IPS DF 6.9 (cell line): ENCODE measurements at places on chromosomes 3 and 15.

GRCh38 chr15:67805666-67806516, 19.4 kb upstream of the SKOR1 start:
- no peak overlapping the region for H3K27ac ChIP-seq
- no peaks in the 10 kb centered on the region for H3K27me3 ChIP-seq
- no peak overlapping the region for H3K4me3 ChIP-seq
- H3K36me3 ChIP-seq = no peaks in the 10 kb centered on the region

DNA sequence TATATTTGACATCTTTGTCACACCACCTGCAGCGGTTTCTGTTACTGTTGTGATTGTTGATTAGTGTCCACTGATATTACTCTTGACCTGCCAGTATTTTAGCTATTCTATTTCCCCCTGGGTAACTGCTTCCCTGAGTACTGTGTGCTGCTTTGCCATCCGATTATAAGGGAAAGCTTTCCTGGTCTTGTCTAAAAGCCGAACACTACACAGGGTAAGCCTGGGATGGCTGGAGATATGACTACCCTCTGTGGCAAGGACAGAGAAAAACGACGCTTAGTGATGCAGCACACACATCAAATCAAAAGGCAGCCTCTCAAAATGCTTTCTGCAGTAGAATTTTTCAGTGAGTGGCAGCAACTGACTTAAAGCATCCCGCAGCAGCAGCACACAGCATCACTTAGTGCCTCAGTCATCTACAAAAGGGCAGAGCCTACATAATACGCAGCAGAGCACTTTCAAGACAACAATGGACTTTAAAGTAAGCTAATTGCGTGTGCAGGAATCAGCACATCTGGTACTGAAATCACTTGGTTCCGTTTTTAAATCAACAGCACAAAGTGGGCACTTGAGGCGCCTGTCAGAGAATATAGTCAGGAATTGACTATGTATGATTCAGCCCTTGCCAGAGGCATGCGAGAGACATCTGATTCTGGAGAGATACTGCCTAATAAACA, 656.3 kb upstream of the TGFBR2 start:
- no peaks in the 10 kb centered on the region for H3K4me1 ChIP-seq
- no peak overlapping the region for H3K27ac ChIP-seq
- no peaks in the 10 kb centered on the region for H3K36me3 ChIP-seq
- DNase-seq = no peak
- H3K27me3 ChIP-seq = no peaks in the 10 kb centered on the region
- no peak overlapping the region for H3K4me3 ChIP-seq

GRCh38 chr3:108053067-108053466, 37.8 kb downstream of the CD47 start:
- H3K36me3 ChIP-seq = no peaks in the 10 kb centered on the region
- H3K27ac ChIP-seq = no peak overlapping the region
- no peaks in the 10 kb centered on the region for H3K4me1 ChIP-seq
- H3K4me3 ChIP-seq = no peak overlapping the region
- DNase-seq = no peak
- H3K27me3 ChIP-seq = no peaks in the 10 kb centered on the region

DNA sequence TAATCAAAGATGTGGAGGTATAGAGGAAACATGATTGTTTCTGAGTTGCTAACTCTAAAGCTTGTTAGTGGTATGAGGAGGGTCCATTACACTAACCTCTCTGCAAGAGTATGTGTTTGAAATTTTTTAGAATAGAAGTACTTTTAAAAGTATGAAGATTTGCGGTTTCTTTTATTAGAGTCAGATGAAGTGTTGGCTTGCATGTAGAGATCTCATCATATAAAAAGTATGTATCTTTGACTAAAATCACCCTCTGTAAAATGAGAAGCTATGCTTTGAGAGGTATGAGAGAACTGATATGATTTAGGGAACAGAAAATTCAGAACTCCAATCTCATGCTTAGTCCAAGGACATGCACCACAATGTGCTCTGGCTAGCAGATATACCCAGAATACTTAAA, 140.4 kb upstream of the MBNL1 start:
- no peak overlapping the region for H3K27ac ChIP-seq
- H3K4me1 ChIP-seq = no peaks in the 10 kb centered on the region
- DNase-seq = no peak
- H3K4me3 ChIP-seq = no peak overlapping the region
- H3K36me3 ChIP-seq = no peaks in the 10 kb centered on the region
- no peaks in the 10 kb centered on the region for H3K27me3 ChIP-seq

DNA sequence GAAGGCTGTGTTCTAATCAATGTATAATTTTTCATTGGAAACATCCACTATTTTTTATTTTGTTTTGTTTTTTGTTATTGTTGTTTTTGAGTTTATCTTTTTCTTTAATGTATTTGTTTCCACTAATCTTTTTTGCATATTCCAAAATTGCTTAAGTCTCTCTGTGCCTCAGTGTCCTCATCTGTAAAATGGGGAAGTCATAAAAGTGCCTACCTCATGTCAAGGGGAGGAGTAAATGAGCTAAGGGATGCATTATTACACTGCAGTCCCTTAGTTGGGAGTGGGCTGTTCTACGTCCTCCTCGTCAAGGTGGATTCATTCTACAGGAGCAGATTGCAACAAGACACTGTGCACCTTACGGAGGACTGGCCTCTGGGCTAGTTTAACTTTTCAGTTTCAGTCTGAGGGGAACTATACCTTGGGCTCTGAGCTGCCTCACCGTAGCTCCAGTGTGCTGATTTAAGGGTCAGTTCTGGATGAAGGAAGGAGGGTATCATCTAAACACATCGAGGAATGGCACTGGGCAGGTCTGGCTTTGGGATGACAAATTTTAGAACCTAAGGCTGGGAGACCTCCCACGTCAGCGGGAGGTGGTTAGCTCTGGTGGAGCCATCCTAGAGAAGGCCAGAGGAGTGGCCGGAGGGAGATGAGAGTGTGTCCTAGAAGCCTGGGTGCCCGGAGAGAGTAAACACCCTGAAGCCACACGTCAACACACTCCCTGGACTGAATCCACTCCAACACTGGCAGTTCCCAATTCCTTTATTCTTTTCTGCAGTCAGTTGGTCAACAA, 5.1 kb upstream of the SRP14 start:
- H3K4me1 ChIP-seq = peaks cover 3% of the 10 kb centered on the region; the same call in 1 of the 2 replicates
- no peak for DNase-seq
- no peak overlapping the region for H3K27ac ChIP-seq
- H3K4me3 ChIP-seq = no peak overlapping the region

DNA sequence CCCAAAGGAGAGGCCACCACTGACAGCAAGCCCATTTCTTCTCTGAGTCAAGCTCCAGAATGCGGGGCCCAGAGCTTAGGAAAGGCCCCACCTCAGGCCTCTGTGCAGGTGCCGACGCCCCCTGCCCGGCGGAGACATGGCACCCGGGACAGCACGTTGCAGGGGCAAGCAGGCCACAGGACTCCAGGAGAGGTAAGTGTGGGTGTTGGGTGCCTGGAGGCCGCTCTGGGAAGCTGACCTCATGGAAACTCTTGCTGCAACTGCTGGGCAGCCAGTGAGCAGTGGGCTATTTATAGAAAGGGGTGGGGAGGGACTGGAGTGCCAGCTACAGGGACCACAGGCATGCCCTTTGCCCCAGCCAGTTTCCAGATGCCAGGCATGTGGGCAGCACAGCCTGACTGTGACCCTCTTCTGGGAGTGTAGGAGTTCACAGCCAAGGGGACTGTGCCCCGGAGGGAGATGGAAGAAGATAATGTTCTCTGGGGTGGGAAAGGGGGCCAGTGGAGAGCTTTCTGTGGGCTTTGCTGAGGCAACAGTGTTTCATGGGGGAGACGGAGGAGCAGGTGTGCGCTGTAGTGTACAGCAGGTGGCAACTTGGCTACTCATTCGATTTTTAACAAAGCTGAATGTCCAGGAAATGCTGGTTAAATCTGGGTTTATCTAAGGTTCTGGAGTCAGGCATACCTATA, 23.7 kb downstream of the ALPK3 start:
- no peaks in the 10 kb centered on the region for H3K27me3 ChIP-seq
- H3K36me3 ChIP-seq = peaks cover 10% of the 10 kb centered on the region; the same call in 1 of the 2 replicates
- H3K27ac ChIP-seq = no peak overlapping the region
- no peaks in the 10 kb centered on the region for H3K4me1 ChIP-seq
- no peak overlapping the region for H3K4me3 ChIP-seq
- no peak for DNase-seq

GRCh38 chr3:87503900-87504498, 227.6 kb upstream of the POU1F1 start:
- no peaks in the 10 kb centered on the region for H3K4me1 ChIP-seq
- no peaks in the 10 kb centered on the region for H3K36me3 ChIP-seq
- no peaks in the 10 kb centered on the region for H3K27me3 ChIP-seq

DNA sequence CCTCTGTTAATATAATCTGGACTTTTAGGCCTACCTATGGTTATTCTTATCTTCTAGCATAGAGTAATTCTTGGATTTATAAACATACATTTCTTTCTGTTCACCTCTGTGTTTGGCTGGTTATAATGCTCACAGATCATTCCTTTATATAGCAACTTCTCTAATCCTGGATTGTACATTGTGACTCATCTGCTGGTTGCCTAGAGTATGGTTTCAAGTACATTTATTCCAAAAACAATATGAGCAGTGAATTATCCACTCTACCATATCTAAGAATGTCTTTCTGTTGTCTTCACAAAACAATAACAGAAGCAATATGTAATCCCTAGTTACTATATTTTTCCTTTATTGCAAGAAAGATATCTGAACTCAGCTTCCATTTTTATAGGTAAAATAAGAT, 35.3 kb downstream of the FSIP1 start:
- no peaks in the 10 kb centered on the region for H3K4me1 ChIP-seq
- no peak for DNase-seq
- no peaks in the 10 kb centered on the region for H3K36me3 ChIP-seq
- no peak overlapping the region for H3K27ac ChIP-seq
- H3K27me3 ChIP-seq = no peaks in the 10 kb centered on the region

DNA sequence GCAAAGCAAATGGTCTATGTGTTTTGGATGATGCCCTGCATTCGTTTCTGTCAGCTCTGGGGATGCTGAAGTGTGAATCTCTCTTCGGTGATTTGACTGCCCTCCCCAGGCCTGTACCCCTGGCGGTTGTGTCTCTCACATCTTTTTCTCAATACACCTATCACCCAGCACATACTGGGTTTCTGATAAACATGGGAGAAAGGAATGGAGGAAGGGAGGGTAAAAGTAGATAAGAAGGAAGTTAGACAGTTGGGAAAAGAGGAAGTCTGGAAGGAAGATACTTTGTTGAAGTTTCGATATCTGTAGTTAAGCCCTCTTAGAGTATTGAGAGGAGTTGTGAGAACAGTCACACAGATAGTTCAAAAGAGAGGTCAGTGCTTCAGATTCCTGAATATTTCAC, 35.8 kb upstream of the LRTM1 start:
- no peak overlapping the region for H3K27ac ChIP-seq
- no peaks in the 10 kb centered on the region for H3K27me3 ChIP-seq
- no peaks in the 10 kb centered on the region for H3K4me1 ChIP-seq
- H3K36me3 ChIP-seq = no peaks in the 10 kb centered on the region

- peaks cover 1% of the 10 kb centered on the region; the same call in 1 of the 2 replicates for H3K4me1 ChIP-seq
- H3K4me3 ChIP-seq = no peak overlapping the region
- H3K36me3 ChIP-seq = no peaks in the 10 kb centered on the region
- H3K27me3 ChIP-seq = no peaks in the 10 kb centered on the region
- no peak for DNase-seq
Measured at GRCh38 chr3:157336252-157337009, 100.2 kb upstream of the PTX3 start.

DNA sequence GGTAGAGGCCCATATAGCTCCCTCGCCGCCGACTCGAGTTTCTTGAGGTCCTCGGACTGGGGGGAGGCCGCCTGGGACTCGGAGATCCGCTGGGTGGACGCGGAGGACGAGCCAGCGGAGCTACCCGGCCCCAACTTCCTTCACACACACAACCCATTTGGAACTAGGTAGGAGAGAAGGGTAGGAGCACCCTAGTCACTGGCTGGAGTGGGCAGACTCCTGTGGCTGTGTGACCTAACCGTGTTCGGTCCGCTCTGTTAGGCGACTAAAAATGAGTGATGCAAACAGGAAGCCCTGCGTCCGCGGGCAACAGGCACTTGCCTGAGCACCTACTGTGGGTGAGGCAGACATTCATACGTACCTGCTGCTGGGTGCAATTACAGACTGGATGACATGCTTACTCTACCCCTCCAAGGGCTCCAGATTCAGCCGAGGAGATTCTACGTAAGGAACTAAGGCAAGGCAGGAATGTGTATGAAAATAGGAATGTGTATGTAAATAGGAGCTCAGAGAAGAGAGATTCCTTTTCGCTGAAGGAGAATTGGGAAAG, 4.6 kb upstream of the SIN3A start:
- DNase-seq = peak; percentile 20
- no peaks in the 10 kb centered on the region for H3K4me1 ChIP-seq
- no peak overlapping the region for H3K27ac ChIP-seq
- no peaks in the 10 kb centered on the region for H3K27me3 ChIP-seq

GRCh38 chr3:56825567-56826438, 24.1 kb upstream of the ARHGEF3 start:
- no peaks in the 10 kb centered on the region for H3K36me3 ChIP-seq
- 0 out of 2 replicates have a peak, but pooled peaks cover 1% of the 10 kb centered on the region for H3K4me1 ChIP-seq
- no peaks in the 10 kb centered on the region for H3K27me3 ChIP-seq
- H3K27ac ChIP-seq = no peak overlapping the region
- no peak overlapping the region for H3K4me3 ChIP-seq

DNA sequence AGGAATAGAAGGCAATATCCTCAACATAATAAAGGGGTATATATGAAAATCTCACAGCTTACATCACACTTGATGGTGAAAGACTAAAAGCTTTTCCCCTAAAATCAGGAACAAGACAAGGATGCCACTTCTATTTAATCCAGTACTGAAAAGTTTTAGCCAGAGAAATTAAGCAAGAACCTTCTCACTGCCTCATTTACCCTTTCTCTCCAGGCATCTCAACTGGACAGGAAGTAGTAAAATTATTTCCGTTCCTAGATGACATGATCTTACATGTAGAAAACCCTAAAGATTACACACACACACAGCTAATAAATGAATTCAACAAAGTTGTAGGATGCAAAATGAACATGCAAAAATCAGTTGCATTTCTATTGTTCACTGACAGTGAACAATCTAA, 11.2 kb downstream of the SCAP start:
- no peaks in the 10 kb centered on the region for H3K4me1 ChIP-seq
- H3K4me3 ChIP-seq = no peak overlapping the region
- H3K27me3 ChIP-seq = no peaks in the 10 kb centered on the region

GRCh38 chr3:157029365-157029790, 130.6 kb downstream of the CCNL1 start:
- H3K4me3 ChIP-seq = no peak overlapping the region
- H3K27ac ChIP-seq = no peak overlapping the region
- no peaks in the 10 kb centered on the region for H3K36me3 ChIP-seq
- H3K4me1 ChIP-seq = no peaks in the 10 kb centered on the region; the same call in 1 of the 2 replicates
- no peaks in the 10 kb centered on the region for H3K27me3 ChIP-seq

DNA sequence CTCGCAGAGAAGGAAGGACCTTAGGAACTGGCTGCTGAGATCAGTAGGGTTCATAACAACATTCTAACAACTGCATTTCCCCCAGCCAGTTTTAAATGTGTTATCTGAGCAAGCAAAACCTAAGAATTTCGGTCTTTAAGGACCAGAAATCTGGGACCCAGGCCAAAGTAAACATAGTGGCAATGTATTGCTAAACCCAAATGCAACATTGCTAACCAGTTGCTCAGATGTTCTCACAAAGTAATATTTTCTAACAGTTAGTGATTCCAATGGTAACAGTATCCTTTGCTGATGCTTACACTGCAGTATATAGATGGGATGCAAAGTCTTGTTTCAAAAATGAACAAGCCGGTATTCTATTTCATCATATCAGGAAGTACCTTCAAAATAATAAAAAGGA, 254.3 kb downstream of the RYR3 start:
- H3K36me3 ChIP-seq = no peaks in the 10 kb centered on the region
- no peak overlapping the region for H3K27ac ChIP-seq
- no peaks in the 10 kb centered on the region; the same call in 1 of the 2 replicates for H3K4me1 ChIP-seq

GRCh38 chr15:66236806-66237375, 16.7 kb downstream of the MEGF11 start:
- no peaks in the 10 kb centered on the region for H3K4me1 ChIP-seq
- H3K27ac ChIP-seq = no peak overlapping the region
- no peak for DNase-seq
- no peaks in the 10 kb centered on the region for H3K27me3 ChIP-seq
- no peak overlapping the region for H3K4me3 ChIP-seq
